ENCODE measurements at places on chromosomes 2 and 18.

DNA sequence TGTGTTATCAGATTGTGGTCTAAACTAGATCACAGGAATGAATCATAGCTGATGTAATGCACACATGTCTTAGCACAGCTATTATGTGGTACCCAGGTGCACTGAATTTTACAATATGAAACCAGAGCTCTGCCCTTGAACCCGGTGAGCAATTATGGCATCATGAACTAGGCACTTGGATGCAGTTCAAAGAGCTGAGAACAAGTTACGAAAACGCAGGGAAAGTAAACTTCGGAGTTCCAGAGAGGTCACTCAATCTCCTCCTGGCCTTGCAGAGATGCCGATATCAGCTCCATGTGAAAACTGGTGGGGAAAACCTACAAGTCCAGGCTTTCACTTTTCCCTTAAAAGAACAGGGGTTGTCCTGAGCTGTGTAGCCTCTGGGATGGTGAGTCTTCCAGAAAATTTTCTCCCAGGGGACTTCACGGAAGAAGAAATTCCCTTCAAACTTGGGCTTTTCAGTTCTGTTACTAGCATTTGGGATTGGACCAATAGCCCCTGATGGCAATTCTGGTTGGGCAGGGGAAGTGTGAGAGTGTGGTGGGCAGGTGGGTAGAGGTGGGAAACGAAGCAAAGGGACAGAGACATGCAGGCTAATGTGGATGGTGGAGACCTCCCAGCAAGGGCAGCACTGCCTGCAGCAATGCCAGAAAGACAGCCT lies 71.1 kb upstream of the SH3BP4 start:
- peak; percentile 97 for DNase-seq

DNA sequence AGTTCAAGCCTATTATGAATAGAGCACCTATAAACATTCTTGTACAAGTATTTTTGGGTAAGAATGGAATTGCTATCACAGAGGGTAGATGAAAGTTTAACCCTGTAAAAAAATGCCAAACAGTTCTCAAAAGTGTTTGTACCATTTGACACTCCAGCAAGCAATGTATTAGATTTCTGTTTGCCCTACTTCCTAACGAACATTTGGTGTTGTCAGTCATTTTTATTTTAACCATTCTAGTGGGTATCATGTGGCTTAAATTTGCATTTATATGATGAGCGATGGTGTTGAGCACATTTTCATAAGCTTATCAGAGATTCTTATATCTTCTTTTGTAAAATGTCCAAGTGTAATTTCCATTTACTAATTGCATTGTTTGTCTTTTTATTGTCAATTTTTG lies 608.2 kb upstream of the ACVR2A start:
- DNase-seq = no peak

DNA sequence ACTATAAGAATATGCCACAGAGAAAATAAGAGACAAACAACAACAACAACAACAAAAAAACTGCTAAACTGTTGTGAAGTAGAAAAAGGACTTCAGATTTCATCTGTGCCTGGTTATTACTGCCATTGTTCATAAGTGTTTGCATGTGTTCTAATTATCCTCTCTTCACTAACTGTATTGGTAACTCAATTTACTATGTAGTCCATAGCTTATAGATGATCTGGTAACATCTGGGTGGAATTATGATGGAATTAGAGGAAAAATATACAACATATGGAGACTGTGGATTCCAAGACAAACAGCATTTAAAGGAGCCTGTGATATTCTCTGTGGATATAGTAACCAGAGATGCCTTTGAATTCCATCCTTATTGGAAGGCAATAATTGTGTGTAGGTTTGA lies 1891.5 kb upstream of the PIK3C3 start:
- DNase-seq = no peak

- no peak for DNase-seq
Measured at GRCh38 chr2:191927991-191928390, 81.1 kb upstream of the CAVIN2 start.

GRCh38 chr2:10786240-10786982 lies 26.2 kb downstream of the PDIA6 start:
- no peak for DNase-seq

DNA sequence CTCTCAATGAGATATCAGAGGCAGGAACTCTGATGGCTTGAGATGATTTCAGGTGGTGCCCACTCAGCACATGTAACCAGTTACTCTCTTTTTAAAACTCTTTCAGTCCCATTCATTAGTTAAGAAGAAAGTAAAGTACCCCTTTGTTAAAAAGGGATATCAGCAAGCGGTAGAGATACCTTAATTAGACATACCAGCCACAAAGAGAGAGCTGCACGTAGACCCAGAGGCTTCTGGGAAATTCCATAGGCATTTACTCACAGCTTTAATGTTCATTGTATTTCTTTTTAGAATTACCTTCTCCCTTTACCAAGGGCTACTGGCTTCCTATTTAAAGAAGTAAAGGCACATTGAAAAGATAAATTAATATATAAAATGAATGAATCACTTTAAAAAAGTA lies 63.3 kb downstream of the LYPD6B start:
- no peak for DNase-seq

- no peak for DNase-seq
Measured at GRCh38 chr2:45891719-45892424, 240.4 kb downstream of the PRKCE start.

DNA sequence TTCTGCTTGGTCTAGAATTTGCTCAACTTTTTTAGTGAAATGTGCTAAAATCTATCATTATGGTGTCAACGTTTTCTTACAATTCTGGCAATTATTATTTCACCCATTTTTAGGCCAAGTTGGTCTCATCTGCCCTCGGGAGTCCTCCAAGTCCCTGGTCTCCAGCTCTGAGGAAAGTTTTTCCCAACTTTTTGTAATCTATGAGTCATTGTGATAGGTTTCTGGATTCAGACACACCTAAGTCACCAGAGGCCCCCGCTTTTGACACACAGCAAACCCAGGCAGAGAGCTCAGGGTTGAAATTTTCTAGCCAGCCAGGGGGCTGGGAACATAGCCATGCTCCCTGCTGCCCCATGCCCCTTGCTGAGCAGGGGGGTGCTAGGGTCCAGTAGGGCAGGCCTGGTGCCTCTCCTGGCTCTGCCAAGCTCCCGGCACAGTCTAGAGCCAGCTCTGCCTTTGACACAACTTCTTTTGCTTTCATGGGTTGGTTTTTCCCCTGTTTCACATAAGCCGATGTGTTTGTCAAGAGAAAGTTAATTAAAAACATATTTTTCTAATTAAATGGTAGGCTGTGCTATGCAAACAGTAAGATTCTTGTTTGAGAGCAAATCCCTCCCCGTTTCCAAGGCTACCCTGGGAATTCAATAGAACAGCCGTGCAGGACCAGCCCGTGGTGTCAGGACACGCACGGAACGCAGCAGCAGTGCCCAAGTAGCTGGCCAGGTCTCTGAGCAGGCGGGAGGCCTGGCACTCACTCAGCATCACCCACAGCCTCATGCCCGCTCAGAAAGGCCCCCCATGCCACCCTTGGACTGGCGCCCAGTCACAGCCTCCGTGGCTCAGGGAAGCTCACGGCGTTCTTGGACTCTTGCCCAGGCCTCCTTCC lies 25.5 kb upstream of the SNED1 start:
- DNase-seq = no peak

GRCh38 chr2:69798909-69799526 lies 30.4 kb upstream of the GMCL1 start:
- peak; percentile 20 for DNase-seq

DNA sequence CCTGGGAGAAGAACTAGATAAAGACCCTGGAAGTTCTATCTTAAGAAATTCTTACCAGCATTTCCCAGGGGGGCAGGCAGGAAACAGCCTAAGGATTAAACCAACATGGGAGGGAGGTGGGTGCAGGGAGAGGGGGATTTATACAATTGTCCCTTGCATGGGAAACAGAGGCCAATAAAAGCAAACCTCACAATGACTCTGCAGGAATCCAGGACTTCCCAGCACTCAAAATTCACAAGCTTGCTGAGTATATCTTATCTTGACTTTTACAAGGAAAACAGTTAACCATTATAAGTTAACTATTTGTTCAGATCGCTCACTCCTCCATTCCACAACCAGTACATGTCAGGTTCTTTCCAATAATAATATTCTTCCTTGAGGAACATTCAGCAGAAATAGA lies 241.3 kb downstream of the MREG start:
- no peak for DNase-seq

All from AG04450 (cell line).